ENCODE measurements at places on chromosomes 1 and 21.

- peak; percentile 73 for DNase-seq
Observed at GRCh38 chr1:20430355-20431175, 55.4 kb downstream of the CAMK2N1 start.

DNA sequence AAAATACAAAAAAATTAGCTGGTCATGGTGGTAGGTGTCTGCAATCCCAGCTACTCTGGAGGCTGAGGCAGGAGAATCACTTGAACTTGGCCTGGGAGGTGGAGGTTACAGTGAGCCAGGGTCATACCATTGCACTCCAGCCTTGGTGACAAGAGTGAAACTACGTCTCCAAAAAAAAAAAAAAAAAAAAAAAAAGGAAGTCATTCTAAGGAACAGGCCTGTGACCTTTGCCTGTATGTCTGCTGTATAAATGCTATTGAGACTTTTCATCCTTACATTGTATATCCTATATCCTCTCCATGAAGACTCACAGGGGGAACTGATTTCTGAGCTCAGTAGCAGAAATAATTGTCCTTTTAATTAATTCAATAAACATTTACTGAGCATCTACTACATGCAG is 7.5 kb upstream of the CTPS1 start:
- no peak for DNase-seq

GRCh38 chr1:153217212-153217611 is at the start of gene PRR9:
PRR9 (plus strand) TSS chr1:153217584; CDS start chr1:153218145, 561 bp downstream.
- DNase-seq: no peak

- no peak for DNase-seq
Observed at GRCh38 chr21:16134134-16134533, 404.4 kb downstream of the USP25 start.

DNA sequence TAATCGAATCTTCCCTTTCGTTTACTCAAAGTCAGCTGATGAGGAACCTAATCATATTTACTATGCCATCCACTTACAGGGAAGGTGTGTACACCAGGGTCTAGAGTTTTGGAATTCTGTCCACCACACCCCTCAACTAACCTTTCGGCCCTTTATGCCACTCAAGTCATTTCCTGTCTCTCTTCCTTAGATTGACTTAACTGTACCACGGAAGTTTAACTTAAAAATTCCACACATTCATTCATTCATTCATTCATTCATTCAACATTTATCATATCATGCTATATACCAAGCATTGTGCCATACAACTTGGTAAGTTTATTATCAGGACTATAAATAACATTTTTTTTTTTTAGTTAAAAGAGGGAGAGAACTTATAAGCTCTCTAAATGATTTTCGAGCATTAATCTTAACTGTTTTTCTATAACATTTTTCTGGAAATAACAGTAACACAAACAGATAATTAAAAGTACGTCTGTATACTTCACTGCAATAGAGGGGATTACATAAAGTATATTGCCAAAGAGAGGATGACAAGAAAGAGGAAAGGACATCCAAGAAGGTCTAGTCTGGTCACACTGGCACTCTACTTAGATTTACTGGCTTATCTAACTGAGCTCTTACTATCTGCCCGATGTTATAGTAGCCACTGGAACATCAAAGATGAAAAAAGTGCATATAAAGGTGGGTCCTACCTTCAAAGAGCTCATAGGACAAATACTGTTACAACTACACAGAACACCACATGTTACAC is 243.7 kb downstream of the PBX1 start:
- DNase-seq: no peak

- no peak for DNase-seq
Observed at GRCh38 chr1:236016782-236017400, 48.0 kb downstream of the NID1 start.

GRCh38 chr1:224380003-224380402 is 23.3 kb downstream of the CNIH4 start:
- DNase-seq: no peak

DNA sequence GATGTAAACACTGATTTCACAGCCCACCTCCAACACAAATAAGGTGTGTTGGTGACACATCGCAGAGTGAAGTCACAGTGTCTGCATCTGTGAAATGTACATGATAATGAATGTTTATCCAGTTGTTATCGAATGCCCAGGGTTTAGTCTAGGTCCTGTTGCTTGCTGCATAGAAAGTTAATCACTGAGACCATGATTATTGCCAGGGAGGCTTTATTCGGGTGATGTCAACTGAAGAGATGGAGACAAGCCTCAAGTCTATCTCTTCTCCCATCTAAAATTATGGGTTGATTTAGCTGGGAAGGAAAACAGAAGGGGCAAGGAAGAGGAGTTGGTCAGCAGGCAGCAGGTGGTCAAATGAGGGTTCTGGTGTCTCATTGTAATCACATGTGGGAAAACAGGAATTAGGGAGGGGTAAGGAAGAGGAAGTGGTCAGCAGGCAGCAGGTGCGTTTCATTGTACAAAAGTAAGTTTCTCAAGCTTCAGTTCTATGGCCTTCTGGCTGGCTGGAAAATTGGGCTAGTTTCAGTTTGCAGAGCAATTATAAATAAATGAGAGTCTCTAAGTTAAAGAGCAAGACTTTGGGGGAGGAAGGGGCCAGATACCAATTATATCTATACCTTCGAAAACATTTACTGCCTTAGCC is 146.3 kb upstream of the DNAH14 start:
- no peak for DNase-seq

- no peak for DNase-seq
Observed at GRCh38 chr21:26147535-26147934, 23.0 kb downstream of the APP start.

DNA sequence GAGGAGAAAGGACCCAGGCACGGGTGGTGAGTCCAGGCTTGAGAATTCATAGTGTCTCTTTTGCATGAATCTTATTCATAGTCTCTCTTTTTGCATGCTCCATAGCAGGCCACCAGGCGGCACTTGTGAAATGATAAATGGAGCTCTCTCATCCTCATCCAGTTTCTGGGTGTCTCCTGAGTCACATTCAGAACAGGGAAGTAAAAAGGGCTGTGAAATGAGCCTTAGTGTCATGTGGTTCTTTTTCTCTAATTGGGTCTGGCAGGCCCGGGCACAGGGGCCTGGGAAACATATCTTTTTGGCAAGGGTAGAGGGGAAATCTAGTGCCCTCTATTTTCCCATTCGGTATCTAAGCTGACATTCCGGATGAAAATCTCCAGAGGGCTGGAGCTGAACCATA is 19.1 kb upstream of the NCF2 start:
- peak; percentile 37 for DNase-seq

DNA sequence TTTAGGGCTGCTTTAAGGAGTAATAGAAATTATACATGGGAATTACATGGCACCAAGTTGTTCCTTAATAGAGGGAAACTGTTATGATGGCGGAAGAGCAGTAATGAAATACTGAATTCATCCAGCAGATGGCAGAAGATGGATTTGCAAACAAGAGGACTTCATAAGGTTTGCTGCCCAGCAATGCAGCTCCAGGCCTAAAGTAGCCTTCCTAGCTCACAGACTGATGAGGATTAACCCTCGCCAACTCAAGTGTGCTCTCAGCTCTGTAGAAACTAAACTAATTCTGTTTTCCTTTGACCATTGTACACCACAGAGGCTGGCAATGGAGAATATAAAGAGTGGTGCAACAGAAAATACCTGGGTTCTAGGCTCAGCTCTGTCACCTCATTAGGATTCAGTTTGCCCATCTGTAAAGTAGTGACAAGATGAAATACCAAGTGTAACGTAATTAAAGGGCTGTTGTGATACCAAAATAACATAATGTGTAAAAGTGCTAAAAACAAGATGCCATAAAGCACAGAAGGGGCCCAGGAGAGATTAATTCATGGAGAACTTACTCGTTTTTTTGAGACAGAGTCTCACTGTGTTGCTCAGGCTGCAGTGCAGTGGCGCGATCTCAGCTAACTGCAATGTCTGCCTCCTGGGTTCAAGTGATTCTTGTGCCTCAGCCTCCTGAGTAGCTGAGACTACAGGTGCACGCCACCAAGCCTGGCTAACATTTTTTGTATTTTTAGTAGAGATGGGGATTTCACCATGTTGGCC is 102.4 kb upstream of the SERBP1 start:
- peak; percentile 27 for DNase-seq

DNA sequence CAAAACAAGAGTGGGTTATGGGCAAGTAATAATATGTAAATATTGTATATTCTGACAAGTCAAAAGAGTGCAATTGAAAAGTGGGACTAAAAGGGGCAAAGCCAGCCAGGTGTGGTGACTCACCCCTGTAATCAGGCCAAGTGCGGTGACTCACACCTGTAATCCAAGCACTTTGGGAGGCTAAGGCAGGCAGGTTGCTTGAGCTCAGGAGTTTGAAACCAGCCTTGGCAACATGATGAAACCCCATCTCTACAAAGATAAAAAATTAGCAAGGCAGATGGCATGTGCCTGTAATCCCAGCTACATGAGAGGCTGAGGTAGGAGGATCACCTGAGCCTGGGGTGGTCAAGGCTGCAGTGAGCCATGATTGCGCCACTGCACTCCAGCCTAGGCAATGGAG is 304.0 kb downstream of the HHIPL2 start:
- no peak for DNase-seq

DNA sequence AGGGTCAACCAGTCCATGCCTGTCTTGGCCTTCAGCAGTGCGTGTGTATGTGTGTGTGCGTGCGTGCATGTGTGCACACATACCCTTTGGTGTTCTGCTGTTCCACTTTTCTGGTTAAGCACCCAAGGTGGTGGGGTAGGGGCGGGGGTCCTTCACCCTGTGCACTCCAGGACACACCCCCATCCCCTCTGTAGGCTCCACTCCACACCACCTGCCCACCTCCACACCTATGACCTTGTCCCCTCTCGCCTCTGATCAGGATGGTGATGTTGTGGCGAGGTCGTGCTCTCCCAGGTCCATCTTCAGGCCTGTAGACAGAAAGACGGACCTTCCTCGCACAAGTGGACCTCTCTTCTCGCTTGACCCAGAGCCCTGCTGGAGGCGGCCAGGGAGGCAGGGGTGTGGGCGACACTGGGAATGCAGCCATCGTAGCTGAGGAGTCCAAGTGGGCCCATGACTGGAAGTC is 44.6 kb downstream of the WDR4 start:
- DNase-seq: no peak

DNA sequence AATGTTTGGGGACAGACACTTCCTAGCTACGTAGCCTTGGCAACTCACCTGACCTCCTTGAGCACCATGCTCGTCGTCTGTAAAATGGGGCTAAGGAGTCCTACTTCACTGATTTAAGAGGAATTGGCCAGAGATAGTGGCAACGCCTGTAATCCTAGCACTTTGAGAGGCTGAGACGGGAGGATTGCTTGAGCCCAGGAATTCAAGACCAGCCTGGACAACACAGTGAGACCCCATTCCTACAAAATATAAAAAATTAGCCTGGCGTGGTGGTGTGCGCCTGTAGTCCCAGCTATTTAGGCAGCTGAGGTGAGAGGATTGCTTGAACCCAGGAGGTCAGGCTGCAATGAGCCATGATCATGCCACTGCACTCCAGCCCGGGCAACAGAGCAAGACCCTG is 4.5 kb downstream of the SYTL1 start:
- DNase-seq: no peak

GRCh38 chr21:19353256-19353655 is 949.7 kb upstream of the TMPRSS15 start:
- peak; percentile 26 for DNase-seq

GRCh38 chr21:42164064-42164789 is 54.7 kb upstream of the ABCG1 start:
- peak; percentile 64 for DNase-seq

DNA sequence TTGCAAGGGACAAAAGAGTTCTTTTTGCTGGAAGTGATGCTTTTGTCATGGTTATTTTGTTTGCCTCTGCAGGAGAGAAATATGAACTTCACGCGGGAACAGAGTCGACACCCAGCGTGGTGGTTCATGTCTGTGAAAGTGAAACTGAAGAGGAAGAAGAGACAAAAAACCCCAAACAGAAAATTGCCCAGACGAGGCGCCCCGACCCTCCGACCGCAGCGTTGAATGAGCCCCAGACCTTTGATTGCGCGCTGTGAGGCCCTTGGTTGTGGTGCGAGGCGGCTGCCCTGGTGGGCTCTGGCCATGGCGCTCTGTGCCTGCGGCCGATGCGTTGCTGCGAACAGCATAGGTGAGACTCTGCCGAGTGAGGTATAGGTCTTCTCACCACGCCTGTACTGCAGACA is 20.9 kb upstream of the NCMAP start:
- no peak for DNase-seq

GRCh38 chr1:29195881-29196291 is 14.2 kb upstream of the SRSF4 start:
- DNase-seq: no peak

DNA sequence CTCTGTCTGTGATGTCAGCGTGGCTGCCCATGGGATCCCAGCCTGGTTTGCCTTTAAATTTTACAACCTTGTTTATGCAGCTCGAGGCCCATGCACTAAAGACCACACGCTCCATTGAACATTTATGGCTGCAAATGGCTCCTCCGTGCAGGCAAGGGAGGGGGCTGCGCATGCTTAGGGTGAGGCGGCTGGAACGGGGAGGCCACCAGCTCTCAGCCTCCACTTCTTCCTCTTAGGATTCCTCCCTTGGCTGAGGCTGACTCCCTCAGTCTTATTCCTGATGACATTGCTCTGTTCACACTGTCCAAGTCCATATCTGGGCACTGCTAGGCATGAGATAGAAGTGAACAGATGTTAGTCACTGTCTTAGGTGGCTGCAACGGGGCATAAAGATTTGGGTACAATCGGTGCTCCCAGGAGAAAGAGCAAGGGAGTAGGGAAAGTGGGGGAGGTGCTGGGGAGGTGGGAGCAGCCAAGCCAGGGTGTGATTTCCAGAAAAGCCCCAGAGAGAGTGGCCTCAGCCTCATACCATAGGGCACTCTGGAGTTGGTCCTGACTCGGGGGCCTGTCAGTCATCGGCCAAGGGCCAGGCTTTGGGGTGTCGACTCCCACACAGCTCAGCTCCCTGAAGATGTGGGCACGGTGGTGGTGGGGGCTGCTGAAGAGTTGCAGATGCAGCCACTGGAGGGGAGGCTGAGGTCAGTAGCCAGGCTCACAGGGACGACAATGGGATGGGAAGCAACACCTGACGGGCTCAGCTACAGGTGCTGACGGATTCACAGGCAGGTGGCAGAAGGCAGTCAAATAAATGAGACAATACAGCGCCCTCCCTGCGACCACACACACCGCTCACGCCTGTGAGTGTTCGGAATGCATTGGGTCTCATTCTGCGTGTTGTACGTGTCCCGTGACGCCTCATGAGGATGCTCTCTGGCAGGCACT is 37.3 kb upstream of the ACTL8 start:
- no peak for DNase-seq

DNA sequence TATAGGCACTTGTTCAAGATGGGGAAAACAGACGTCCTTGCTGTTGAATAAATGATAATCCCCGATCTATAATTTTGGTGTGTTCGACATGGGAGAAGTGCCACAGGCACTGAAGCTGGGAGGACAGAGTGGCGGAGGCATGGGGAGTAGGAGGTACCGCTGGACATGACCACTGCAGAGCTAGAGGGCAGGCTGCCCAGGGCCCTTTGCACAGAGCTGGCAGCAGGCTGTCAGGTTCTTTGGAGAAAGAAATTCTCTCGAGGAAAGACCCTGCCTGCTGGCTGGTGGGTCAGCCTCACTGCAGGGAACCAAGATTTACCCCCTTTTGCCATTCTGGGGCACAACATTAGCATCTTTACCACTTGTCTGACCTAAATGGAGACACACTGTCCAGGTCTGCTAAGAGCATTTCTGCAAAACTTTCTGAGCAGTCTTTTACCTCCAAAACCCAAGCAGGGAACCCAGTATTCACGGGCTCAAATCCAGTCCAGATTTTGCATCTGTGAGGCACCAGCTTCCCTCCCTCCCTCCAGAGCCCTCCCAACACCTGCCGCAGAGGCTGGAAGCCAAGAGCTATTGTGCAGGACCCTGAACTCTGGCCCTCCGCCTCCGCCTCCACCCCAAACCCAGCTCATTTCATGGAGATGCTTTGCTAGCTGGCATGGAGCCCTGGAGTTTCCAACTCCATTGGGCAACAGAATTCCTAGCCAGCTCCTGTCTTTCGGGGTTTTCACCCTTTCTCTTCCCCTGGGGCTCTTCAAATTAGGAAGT is 142.3 kb downstream of the PLXNA2 start:
- DNase-seq: peak; percentile 80
